ENCODE measurements at places on chromosomes 3 and 15. TPM values are rescaled to one million over a fixed set of nuclear protein-coding genes. Genes with fewer than 3 reads are reported as not detected.

The PSTPIP1 gene
- total RNA-seq = 6.1 TPM

The GPR171 gene
- total RNA-seq = 1.2 TPM

The TFDP2 gene
- total RNA-seq = 36.6 TPM

The GOLGA8S gene
- total RNA-seq = 0.16 TPM

DNA sequence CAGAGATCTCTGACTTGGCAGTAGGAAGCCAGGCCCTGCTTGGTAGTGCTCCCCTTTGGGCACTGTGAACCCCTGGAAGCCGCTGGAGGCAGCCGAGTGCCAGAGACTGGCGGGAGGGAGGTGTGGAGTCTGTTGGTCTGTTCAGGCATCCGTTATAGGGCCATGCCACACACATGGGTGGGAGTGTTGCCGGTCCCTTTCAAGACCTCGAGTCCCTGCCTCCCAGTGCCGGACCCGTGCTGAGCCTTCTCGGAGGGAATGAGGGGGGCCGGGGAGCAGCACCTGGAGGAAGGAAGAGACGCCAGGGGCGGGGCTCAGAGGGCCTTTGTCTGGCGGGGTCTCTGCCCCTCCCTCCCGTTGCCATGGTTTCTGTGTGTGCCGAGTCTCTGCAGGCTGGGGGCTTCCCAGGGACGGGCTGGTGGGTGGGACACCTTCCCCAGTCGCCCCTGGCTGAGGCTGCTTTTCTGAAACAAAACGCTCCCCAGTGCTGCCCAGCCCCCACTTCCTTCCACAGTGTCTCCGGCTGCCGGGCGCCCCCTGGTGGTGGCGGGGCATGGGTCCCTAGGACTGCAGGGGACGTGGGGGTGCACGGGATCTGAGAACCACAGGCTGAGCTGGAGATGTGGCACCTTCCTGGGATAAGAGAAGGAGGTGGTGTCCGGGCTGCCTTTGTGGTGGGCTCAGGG is 10.0 kb downstream of the GNAI2 start:
- peak; percentile 93 for DNase-seq
